ENCODE measurements at places on chromosomes 1 and 21.

DNA sequence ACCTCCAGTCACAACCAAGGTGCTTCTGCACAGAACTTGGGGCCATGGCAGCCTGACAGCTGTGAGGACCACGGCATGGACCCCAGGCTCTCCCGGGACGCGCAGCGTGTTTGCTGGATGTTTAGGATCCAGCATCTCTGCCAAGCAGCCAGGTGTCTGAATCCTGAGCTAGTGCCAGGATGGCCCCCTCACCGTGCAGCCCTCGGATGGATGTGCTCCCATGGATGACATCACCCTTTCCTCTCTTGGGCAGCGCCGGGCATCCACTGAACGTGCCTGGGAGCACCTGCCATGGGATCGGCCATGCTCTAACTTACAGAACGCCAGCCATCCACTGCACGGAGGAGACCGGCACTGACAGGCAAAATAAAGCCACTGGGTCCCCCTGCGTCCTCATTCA, 53.9 kb downstream of the PRDM15 start:
- DNase-seq = no peak

DNA sequence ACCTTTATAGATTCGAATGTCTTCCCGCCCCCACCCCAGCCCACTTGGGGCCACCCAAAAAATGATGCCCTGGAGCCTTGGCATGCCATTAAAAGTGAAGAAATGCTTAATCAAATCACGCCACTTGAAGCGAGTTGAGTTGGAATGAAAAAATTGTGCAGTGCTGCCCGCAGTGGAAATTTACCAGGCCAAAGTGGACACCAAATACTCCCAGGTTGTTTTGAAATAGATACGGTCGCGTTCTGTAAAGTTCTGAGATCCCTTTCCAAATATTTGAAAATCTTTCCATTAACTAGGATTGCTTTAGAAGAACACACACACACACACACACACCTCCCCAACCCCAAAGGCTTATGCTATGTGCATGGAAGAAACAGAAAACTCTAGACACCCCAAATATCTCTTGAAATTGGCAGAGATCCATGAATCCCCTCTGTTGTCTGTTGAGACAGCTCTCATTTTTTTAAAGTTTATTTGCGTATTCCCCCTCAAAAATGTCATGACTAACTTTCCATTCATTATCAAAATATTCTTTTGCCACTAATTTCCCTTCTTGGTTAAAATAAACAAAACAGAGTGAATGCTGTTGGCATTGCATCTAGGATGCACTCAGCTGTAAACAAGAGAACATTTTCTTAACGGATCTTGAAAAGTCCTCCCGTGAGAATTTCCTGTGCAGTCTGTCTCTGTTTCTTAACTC, 142.3 kb upstream of the KCNE2 start:
- no peak for DNase-seq

DNA sequence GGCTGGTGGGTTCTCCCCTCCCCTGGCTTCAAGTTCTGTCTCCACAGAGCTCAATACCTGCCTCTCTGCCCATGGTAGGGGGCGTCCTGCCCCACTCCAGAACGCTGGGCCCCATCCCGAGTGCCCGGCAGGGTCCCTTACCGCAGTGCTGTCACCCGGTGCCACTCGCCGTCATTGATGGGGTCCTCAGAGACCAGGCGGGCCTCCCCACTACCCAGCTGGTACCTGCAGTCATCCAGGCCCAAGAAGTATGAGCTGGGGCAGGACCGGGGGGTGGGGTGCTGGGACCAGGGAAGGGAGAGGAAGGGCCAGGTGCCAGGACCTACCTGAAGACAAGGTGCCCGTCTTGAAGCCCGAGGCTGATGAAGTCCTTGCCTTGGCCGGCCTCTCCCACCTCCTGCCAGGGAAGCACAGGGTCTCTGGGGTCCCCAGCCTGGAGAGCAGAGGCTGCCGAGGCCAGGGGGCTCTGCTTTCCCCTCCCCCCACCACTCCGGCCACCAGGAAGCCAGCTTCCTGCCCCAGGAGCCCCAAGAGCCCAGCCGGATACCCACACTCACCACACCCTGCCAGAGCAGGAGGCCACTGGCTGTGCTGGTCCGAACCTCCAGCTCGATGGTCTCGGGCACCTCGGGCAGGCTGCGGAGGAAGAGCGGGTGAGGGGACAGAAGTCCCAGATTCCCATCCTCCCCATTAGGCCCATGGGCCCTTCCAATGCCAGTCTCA, 12.1 kb downstream of the LDLRAD2 start:
- DNase-seq = no peak

GRCh38 chr1:108560189-108560873, 431 bp downstream of the EEIG2 start:
- peak; percentile 23 for DNase-seq

DNA sequence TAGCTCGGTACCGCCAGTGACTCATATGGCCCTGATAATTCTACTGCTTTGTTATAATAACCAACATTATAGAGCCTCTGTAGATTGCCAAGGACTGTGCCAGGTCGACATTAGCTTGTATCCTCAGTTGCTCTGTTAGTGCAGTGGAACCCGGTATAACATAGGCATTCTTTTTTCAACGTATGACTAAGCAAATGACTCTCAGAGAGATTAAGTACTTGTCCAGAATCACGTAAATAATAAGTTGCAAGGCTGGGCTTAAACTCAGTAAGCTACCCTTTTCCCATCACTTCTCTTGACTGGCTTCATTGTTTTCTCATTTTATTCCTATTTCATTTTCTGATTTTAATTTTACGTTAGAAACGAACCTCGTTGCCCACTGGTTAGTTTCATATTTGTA, 85.1 kb downstream of the UBE4B start:
- no peak for DNase-seq

DNA sequence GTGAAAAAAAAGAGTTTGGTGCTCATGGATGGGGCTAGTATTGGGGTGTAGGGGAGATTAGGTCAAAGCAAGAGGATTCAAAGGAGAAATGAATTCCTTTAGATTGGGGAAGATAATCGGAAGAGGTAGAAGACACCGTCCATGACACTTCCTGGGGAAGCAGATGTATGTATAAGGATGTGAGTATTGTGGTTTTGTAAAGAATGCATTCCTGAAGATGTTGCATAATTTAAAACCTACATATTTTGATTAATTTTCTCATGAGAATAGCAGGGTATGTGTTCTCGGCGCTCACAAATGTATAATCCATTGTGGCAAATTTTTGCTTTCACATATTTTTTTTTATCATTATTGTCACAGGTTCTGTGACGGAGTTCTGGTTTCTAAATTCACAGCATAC, 5.5 kb upstream of the LGALS8 start:
- DNase-seq = no peak

- no peak for DNase-seq
Observed at GRCh38 chr1:220751111-220751510, 3.0 kb downstream of the MTARC2 start.

DNA sequence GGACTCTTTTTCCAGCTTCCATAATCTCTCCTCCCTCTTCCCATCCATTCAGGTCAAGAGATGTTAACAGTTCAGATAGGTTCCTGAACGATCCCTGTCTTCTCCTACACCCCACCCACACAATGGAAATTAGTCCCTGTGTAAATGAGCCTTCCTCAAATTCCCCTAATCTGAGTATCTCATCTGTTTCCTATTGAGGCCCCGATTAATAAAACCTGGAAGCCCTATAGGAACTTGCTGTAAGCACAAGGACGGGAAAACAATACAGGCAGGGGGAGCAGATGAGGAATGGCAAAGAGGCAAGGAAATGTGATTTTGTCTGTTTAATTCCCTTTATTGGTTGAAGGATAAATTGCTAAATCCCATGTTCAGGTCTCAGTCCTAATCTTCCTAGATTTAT, 7.1 kb upstream of the GPX7 start:
- no peak for DNase-seq

DNA sequence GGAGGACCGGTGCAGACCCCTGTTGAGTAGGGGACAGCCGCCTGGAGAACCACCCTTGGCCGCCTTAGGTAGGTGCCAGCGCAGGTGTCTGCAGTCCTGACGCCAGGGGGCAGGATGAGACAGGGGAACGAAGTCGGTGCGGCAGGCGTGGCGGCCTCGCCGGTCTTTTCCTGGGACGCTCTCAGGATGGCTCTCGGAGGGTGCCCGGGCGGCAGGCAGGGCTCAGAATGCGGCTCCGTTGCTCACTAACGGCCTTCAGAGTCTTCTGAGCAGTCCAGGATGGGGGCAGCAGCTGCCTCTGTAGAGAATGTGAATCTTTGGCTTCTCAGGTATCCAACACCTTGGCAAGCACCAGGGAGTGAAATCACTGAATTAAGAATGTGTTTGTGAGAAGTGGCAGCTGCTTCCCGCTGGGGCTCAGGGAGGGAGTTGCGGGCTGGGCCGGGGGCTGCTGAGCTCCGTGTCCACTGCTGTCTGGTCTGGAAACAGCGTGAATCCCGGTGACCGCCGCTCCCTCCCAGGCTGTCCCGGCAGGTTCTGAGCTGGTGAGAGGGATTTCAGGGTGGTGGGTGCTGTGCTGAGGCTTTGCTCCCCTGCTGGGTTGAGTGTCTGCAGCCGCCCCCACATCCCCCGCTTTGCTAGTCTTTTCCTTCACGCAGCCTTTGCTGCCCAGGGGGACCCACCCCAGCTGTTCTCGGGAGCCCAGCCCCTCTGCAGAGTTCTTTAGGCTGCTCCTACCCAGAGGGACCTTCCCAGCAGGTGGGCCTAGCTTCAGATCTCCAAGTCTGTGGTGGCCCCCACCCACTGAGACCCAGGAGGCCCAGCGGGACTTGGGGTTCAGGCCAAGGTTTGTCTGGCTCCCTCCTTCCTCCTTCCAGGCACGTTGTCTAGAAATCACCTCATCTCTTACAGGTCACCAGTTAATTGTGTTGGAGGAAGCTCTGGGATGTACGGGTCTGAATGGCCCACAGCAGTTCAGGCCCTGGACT, 11.1 kb upstream of the C1orf174 start:
- peak; percentile 77 for DNase-seq

- DNase-seq = no peak
Observed at GRCh38 chr1:222777977-222778376, 36.9 kb upstream of the DISP1 start.

GRCh38 chr21:25639551-25640201, 618 bp downstream of the JAM2 start:
- peak; percentile 39 for DNase-seq

- DNase-seq = no peak
Observed at GRCh38 chr21:32306021-32306780, 7.5 kb downstream of the MRAP start.

GRCh38 chr1:37068897-37069296, 34.6 kb upstream of the GRIK3 start:
- no peak for DNase-seq

All from stimulated activated CD4-positive, alpha-beta T cell treated with anti-CD3 and anti-CD28 coated beads, Interleukin-4, amount 100 ng/mL, for 4 hours (primary cell).